Sigmoid colon (tissue), 7 donors: ENCODE measurements at places on chromosomes 4 and X.

- DNase-seq, result peak; percentile 34
Observed at GRCh38 chrX:68833855-68834331, 5.1 kb downstream of the EFNB1 start.

- DNase-seq, result no peak
Observed at GRCh38 chr4:68218044-68218443, 27.4 kb downstream of the TMPRSS11B start.

DNA sequence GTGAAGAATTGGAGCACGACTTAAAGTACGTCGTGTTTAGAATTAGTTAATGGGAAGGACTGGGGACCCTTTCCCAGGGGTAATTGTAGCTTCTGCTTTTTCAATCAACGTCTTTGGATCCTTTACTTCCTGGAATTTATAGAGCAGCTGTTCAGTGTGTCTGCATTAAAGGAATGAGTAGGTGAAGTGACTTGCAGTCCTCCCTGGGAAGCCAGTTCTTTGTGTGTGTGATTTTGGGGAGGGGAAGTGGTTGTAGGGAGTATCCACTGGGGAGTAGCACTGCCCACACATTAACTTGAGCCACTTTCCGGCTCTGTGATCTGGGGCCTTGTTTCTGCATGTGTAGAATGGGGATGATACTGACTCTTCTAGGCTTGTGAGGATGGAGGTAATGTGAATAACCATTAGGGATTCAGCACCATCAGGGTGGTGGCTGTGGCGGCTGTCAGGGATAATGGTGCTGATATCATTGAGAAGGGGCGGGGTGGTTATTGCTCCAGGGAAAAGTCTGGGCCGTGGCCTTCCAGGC, 54.7 kb downstream of the TMEM131L start:
- no peak for DNase-seq

- no peak for DNase-seq
Observed at GRCh38 chr4:128718768-128719167, 90.7 kb upstream of the JADE1 start.

- DNase-seq, result no peak
Observed at GRCh38 chrX:154317391-154317995, 21.9 kb downstream of the TKTL1 start.

DNA sequence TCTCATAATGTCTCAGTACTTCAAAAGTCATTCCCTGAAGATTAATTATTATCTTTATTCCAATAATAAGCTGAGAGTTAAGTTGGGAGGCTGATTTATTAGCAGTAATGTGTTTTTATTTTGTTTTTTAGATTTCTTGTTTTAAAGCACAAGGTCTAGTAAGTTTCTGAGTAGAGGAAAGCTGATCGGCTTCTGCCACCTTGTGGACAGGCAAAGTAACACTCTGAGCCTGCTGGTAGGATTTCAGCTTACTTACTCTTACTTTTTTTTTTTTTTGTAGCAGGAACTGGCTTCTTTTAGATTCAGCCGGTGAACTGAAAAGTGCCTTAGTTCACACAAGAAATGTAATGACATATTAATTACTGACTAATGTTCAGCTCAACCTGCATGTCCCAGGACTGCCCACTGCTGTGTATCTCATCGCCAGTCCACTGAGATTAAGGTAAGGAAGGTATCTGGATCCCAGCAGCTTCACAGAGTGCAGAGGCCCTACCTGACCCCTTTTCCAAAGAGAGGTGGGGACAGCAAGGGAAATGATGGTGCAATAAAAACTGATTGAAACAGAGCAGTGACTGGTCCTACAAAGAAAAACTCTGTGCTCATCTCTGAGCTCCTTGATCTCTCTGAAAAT, 126.5 kb downstream of the ADGRA3 start:
- no peak for DNase-seq

- no peak for DNase-seq
Observed at GRCh38 chr4:156799121-156799589, 172.4 kb downstream of the PDGFC start.

DNA sequence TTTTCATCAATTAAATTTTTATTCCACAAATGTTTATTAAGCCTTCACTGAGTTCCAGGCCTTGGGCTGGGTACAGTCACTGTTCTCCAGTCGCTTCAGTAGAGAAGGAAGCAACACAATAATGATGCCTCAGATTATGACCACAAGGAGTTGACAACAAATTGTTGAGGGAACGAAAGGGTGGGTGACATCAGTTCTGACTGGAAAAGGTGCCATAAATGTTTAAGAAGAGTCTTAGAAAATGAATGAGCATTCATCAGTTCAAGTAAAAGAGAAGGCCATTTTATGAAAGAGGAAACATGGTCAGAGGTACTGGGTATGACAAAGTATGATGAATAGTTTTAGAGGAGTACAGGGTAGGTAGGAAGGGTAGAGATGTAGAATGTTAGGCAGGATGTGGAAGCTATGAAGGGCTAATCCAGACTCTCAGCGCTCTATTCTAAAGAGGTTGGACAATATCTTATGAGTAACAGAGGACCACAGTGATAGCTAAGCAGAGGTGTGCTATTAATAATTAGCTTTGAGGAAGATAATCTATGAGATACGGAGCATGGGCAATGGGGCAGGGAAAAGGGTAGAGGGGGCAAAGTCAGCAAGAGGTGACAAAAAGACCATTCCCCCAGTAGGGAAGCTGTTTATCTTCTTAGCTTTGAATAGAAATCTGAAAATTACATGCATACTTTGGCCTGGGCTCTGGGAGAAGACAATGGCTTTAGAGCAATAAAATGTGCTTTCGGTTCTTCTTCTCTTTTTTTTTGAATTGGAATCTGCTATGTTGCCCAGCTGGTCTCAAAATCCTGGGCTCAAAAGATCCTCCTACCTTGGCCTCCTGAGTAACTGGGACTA, 20.4 kb downstream of the AFP start:
- no peak for DNase-seq

GRCh38 chr4:74157561-74158465, at the start of gene MTHFD2L:
Gene MTHFD2L, plus strand, starts transcription at chr4:74158118. Its CDS starts 21 bp downstream, at chr4:74158139.
- DNase-seq, result peak; percentile 96

DNA sequence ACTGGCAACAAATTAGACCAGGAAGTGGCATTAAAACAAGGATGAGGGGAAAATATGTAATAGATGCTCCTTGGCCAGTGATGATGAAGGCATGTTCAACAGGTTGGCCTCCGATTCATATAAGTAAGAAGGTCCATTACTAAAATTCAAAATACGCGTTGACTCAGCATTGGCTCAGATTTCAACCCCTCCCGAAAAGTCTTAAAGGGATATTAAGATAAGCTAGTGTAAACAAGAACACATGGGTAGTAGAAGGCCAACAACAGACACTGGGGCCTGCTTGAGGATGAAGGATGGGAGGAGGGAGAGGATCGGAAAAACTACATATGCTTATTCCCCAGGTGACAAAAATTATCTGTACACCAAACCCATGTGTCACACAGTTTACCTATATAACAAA, 19.1 kb upstream of the LAP3 start:
- DNase-seq, result no peak

- DNase-seq, result no peak
Observed at GRCh38 chr4:45438047-45438446, 685.8 kb downstream of the GABRG1 start.

GRCh38 chr4:138409670-138410069, 167.5 kb upstream of the SLC7A11 start:
- no peak for DNase-seq

DNA sequence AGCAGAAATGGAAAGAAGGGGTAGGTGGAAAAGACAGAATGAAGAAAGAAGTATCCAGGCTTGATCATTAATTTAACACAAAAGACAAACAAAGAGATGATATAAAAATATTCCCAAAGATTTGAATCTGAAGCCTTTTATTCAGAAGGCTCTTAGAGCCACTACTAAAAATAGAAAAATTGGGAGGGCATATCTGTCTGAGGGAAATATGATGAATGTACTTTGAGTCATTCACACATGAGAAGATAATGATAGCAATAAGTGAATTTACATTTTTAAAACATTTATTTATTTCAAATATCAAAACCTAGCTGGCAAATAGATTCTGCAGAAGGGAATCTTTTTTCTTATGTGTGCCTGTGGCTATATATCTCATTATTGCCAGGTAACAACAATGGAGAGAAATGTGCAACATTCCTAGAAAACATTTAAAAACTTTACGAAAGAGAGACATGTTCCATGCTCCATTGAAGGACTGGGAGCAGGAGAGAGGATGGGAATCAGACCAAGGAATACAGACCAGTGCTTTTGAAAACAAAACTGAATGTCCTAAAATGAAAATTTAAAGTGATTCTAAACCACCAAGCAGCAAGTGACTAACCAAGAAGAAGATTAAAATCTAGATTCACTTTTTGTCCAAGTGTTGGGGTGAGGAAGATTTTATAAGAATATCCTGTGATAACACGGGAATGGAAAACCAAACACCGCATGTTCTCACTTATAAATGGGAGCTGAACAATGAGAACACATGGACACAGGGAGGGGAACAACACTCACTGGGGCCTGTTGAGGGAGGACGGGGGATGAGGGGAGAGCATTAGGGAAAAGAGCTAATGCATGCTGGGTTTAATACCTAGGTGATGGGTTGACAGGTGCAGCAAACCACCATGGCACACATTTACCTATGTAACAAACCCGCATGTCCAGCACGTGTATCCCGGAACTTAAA, 41.2 kb downstream of the ANXA5 start:
- no peak for DNase-seq

DNA sequence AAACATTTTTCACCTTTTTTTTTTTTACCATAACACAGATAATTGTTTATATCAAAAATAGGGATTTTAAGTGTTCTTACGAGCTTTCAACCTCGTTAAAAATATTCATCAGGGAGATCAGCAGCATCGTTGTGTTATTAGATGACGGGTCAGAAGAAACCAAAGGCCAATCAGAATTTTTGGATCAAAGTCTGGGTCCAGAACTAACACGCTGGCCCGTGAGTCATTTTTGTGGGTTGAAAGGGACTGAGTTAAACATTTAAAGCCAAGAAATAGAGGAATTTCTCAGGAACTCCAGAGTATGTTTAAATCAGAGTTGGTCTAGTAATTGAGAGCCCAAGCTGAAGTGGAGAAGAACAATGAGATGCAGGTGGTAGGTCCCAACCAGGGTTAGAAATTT, 170.8 kb downstream of the TLL1 start:
- no peak for DNase-seq

DNA sequence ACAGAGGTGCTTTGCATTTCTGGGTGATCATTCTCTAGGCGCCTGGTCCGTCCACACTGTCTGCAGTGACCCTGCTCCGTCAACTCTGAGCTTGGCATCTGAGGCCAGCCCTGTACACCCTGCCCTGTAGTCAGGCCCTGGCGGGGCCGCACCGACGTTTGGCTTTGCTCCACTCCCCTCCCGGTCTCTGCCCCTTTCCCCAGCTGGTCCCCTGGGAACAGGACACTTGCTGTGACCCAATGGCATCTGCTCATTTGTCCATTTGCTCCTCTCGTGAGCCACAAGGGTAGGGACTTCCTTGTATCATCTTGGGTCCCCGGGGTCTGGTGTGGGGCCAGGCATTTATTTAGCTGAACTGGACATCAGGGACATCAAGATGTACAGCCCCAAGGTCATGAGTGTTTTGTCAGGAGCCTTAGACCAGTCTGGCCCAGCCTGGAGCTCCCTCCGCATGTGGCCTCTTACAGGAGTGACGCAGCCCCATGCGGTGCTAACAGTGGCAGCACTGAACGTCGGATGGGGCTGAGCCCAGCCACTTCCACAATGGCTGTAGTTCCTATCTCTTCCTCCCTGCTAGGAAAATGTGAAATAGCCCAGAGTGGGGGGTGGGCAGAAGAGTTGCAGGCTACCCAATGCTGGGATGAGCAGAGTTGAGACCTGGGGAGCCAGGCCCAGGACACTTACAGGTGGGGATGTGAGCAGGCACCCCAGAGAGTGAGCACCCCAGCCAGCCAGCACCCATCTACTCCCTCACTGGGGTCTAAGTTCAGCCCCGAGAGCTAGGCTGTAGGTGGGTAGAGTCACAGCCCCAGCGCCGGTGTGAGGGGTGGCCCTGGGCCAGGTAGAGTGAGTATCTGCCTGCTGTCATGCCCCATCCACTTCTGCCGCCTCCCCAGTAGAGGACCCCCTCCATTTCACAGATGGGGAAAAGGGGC, 2.0 kb upstream of the SH3BP2 start:
- DNase-seq, result peak; percentile 63

DNA sequence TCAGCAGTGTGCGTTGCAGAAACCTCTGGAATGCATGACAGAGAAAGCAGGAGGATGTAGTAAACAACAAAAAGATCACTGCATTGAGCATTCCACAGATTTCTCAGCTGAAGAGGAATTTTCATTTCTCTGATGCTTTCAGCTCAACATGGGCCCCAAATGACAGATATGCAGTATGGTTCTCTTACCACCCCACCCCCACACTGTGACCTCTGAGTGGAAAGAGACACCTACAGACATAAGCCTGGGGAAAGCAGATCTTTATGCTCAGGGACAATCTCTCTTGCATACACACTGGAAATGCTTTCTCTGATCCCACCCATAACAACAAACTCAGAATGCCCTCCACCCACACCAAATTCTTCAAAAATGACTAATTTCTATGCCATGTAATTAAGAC, 983.7 kb upstream of the LCORL start:
- DNase-seq, result no peak

- no peak for DNase-seq
Observed at GRCh38 chrX:40068048-40068447, 29.7 kb downstream of the BCOR start.

- peak; percentile 76 for DNase-seq
Observed at GRCh38 chrX:1249101-1249887, 19.3 kb upstream of the CSF2RA start.
